ENCODE measurements at places on chromosomes 3 and 15.
A peak's percentile ranks its signal among the peaks of the same experiment; 100 is the strongest.

DNA sequence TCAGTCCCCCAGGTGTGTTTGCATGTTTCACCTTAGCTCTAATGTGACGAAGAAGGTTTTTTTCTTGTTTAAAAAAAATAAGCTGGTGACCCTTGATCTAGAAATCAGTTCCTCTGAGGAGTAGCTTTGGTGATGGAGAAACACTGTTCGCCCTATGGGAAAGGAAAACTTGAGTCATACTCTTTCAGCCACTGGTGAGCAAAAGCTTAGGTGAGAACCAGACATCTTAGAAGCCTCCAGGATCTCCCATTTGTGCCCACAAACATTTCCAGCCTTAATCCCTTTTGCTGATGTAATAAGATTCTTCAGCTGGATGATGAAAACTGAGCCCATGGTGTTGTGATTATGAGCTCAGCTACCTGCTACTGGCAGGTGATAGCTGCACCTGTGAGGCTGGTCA, 37.8 kb downstream of the SLC27A2 start:
- H3K4me1 ChIP-seq, result peaks cover 10% of the 10 kb centered on the region
- no peak for DNase-seq
- no peak overlapping the region for H3K4me3 ChIP-seq

DNA sequence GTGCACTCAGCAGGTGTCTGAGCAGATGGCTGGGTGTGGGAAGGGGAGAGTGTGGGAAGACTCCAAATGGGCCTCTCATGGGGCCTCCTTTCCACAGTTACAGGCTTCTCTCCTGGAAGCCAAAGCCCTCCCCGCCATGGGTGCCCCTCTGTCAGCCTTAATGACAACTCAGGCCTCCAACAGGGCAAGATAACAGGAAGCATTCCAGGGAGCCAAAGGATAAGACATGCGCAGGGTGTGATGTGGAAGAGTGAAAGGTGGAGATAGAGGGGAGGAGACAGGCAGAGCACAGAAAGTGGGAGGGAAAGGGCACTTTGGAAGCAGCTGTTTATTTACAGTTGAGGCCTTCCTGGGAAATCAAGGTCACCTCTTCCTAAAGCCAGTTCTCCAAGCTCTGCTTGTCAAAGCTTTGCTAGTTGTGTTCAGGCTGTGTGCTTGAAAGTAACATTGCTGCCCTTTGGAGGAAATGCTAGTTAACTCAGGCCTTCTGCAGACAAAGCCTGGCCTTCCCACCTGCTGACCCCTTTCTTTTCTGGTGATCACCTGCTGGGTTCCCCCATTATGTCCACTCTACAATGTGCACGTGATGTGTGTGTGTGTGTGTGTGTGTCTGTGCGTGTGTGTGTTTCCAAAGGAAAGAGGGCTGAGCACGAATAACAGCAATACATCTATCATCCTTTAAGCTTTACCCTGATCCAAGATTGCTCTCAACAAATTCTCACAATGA, 35.2 kb upstream of the SMAD3 start:
- H3K36me3 ChIP-seq, result no peaks in the 10 kb centered on the region
- H3K27ac ChIP-seq, result no peak overlapping the region
- peaks cover 7% of the 10 kb centered on the region for H3K27me3 ChIP-seq

DNA sequence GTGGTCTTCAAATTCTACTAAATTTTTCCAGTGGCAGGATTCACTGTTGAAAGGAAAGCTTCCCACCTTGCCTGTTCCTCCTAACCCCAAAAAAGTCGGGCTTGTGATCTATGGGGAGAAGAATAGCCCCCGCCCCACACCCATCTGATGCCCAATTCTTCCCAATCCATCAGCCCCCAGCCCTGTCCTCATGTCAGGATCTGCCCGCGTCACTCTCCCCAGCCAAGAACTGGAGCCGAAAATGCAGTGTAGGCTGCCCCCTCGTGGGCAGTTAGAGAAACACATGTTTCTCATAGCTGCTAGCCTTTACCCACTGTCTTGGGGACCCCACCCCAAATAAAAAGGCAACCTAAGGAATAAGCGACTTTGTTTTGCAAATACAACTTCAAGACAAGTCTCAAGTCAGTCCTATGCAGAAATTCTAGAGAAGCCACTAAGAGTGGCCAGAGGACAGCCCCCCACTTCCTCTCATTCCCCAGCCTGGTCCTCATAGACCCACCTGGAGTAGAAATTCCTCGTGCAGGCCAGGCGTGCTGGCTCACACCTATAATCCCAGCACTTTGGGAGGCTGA, 13.0 kb upstream of the CSK start:
- peaks cover 24% of the 10 kb centered on the region for H3K4me1 ChIP-seq
- peak overlapping the region; percentile 44 for H3K27ac ChIP-seq
- H3K36me3 ChIP-seq, result no peaks in the 10 kb centered on the region

- no peak overlapping the region for H3K27ac ChIP-seq
- no peak overlapping the region for H3K4me3 ChIP-seq
- no peaks in the 10 kb centered on the region for H3K4me1 ChIP-seq
- DNase-seq, result no peak
Observed at GRCh38 chr3:157794771-157795170, 291.6 kb upstream of the VEPH1 start.

DNA sequence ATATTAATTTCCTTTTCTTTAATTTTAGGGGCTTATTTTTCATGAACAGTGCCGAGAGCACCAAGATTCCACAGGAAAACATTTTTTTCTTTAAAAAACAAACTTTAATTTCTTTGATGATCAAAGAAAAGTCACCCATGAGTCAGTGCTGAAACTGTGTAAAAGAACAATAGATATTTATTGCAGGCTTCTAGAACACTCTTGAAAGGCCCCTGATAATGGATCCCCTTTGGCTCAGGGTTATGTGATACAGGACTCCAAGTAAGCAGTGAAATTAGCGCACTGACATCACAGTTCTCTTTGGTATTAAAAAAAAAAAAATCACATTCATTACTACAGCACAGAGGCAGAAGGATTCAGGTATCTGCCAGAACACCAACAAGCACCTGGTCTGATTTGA, 66.1 kb upstream of the MYZAP start:
- H3K27me3 ChIP-seq, result peaks cover 2% of the 10 kb centered on the region
- no peak for DNase-seq

GRCh38 chr3:64444490-64445108, 219.3 kb upstream of the PRICKLE2 start:
- H3K27ac ChIP-seq, result no peak overlapping the region
- peaks cover 58% of the 10 kb centered on the region for H3K27me3 ChIP-seq
- H3K36me3 ChIP-seq, result no peaks in the 10 kb centered on the region

GRCh38 chr3:10950476-10951294, 41.9 kb upstream of the SLC6A1 start:
- no peaks in the 10 kb centered on the region for H3K4me1 ChIP-seq
- H3K4me3 ChIP-seq, result no peak overlapping the region
- no peak overlapping the region for H3K27ac ChIP-seq
- no peaks in the 10 kb centered on the region for H3K36me3 ChIP-seq
- DNase-seq, result peak; percentile 15
- peaks cover 5% of the 10 kb centered on the region for H3K27me3 ChIP-seq

DNA sequence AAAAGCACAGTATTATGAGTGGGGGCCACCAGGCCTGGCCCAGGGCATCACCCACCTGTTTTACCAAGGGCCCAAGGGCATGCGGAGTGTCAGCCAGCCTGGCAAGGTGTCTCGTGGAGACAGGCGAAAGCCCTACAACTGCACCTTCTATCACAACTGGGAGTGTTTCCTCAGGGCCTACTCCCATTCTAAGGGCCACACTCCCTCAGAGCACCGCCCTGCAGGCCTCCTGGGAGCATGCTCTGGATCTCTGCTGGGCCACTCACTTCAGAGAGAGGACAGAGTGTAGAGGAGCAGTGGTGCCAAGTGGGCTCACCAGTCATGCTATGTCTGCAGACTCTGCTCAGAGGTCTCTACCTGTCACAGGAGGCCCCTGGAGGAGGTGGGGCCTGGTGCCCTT, 21.2 kb upstream of the CLK3 start:
- no peaks in the 10 kb centered on the region for H3K27me3 ChIP-seq
- H3K27ac ChIP-seq, result no peak overlapping the region
- peaks cover 25% of the 10 kb centered on the region for H3K36me3 ChIP-seq
- DNase-seq, result no peak
- no peak overlapping the region for H3K4me3 ChIP-seq

DNA sequence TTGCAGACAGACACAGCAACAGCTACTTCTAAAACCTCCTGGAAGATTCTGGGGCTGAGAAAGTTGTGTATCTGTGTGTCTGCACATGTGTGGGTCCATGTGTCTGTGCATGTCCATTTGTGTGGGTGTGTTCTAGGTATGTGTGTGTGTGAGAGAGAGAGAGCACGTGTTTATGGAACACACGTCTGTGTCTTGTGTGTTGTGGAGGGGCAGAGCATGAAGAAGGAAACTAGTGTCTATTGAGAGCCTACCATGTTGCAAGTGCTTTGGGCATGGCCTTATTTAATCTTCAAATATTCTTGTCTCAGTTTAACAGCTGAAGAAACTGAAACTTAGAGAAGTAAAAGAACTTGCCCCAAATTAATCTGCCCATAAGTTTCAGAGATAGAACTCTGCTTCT, 327.5 kb downstream of the UACA start:
- peaks cover 2% of the 10 kb centered on the region for H3K27me3 ChIP-seq
- no peaks in the 10 kb centered on the region for H3K36me3 ChIP-seq
- peaks cover 21% of the 10 kb centered on the region for H3K4me1 ChIP-seq
- no peak for DNase-seq

DNA sequence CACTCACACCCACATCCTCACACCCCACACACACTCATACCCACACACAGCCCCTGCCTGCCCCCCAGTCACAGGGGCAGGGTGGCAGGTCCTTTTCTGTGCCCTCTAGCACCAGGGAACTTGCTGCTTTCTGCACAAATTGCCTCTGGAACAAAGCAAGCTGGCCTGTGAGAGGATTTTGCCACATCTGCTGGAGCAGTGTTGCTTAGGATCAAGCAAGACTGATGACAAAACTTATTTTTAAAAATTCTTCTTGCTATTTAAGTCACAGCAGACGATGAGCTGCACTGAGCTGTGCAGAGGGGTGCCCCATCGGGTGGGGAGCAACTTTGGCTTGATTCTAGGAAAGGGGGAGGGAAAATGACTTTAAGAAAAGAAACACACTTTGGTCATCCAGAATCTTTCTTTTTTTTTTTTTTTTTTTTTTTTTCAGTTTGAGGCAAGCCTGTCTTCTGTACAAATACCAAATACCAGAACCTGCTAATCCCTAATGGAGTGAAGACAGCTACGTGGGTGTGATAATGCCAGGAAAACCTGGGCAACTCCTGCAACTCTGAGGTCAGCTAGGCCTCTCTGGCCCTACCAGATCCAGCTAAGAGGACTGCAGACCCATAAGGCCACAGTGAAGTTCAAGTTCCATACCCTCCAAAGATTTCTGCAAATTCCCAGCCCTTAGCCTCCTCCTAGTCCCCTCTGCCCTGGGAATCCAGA, 195.3 kb downstream of the ABHD5 start:
- no peaks in the 10 kb centered on the region for H3K4me1 ChIP-seq
- no peaks in the 10 kb centered on the region for H3K36me3 ChIP-seq
- no peak overlapping the region for H3K4me3 ChIP-seq
- H3K27ac ChIP-seq, result no peak overlapping the region
- DNase-seq, result no peak

DNA sequence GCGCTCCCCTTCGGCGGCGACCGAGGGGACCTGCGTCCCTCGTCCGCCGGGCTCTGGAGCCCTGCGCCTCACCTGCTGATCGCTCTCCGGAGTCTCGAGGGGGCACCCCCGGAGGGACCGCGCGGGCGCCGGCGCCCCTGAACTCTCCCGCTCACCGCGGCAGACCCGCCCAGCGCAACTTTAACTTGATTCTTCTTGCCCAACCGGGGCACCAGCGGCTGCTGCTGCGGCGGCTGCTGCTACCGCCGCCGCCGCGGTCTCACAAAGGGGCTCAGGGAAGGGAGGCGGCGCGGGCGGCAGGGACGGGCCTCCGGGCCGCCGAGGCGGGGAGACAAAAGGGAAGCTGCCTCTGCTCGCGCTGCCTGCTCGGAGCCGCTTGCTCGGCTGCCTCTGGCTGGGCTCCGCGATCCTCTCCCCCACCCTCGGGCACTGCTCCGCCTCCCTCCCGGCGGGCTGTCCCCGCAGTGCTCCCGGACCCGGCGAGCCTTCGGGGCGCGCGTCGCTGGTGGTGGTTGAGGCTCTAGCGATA, at the start of gene PPM1L:
Gene PPM1L, plus strand, starts transcription at position 456 of the 529 bp plus-strand sequence.
- DNase-seq, result peak; percentile 59
- H3K4me3 ChIP-seq, result peak within 1 kb of the TSS; percentile 80
- peaks cover 27% of the 10 kb centered on the region for H3K4me1 ChIP-seq

GRCh38 chr3:12894629-12895028, 53.3 kb upstream of the RPL32 start:
- no peak overlapping the region for H3K4me3 ChIP-seq
- no peak for DNase-seq
- no peak overlapping the region for H3K27ac ChIP-seq
- H3K27me3 ChIP-seq, result peaks cover 6% of the 10 kb centered on the region
- H3K36me3 ChIP-seq, result no peaks in the 10 kb centered on the region

DNA sequence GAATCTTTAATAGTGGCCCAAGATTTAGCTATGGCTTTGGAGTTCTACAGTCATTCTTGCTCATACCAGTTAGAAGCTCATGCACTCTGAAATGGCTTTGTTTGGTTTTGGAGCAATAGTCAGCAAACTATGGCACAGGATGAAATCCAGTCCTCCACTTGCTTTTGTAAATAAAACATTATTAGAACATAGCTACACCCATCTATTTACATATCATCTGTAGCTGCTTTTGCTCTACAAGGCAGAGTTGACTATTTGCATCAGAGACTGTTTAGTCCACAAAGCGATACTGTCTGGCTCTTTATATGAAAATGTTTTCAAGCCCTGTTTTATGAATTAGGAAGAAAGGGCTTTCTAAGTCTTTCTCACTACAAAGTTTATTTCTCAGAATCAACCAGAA, 716.9 kb downstream of the AGBL1 start:
- no peak overlapping the region for H3K4me3 ChIP-seq
- H3K27me3 ChIP-seq, result peaks cover 2% of the 10 kb centered on the region
- no peaks in the 10 kb centered on the region for H3K36me3 ChIP-seq
- no peaks in the 10 kb centered on the region for H3K4me1 ChIP-seq

GRCh38 chr15:86830304-86830703, 750.6 kb downstream of the AGBL1 start:
- no peak overlapping the region for H3K4me3 ChIP-seq
- no peaks in the 10 kb centered on the region for H3K4me1 ChIP-seq
- peak; percentile 1 for DNase-seq
- H3K27ac ChIP-seq, result no peak overlapping the region

- H3K27ac ChIP-seq, result no peak overlapping the region
- peaks cover 19% of the 10 kb centered on the region for H3K27me3 ChIP-seq
Observed at GRCh38 chr3:171743327-171744157, 66.7 kb downstream of the PLD1 start.

DNA sequence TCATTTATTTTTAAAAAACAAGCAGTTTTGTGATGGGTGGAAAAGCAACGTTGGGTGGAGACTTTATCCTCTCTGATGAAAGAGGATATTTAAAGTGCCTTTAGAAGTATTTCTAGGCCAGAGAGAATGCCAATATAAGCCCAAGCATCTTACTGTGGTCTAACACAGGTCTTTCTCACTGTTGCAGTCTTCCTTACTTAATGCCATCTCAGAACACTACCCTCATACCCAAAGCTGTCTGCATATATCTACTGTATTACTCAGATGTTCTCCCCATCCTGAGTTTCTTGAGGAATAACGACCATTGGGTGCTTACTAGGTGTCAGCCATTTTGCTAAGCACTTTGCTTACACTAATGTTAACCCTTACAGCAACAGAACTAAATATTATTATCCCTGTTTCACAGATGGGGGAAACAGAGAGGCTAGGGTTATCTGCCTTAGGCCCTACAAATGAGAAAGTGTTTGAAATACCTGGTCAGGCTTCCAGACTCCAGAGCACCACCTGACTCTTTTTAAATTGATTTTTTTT, 29.8 kb upstream of the EBLN2 start:
- DNase-seq, result no peak
- no peak overlapping the region for H3K27ac ChIP-seq
- no peak overlapping the region for H3K4me3 ChIP-seq
- H3K36me3 ChIP-seq, result peaks cover 48% of the 10 kb centered on the region
- H3K27me3 ChIP-seq, result no peaks in the 10 kb centered on the region

- H3K4me1 ChIP-seq, result peaks cover 5% of the 10 kb centered on the region
- H3K36me3 ChIP-seq, result peaks cover 19% of the 10 kb centered on the region
Observed at GRCh38 chr15:73568564-73569280, 64.5 kb downstream of the NPTN start.
